ENCODE measurements at places on chromosomes 1 and 21.

DNA sequence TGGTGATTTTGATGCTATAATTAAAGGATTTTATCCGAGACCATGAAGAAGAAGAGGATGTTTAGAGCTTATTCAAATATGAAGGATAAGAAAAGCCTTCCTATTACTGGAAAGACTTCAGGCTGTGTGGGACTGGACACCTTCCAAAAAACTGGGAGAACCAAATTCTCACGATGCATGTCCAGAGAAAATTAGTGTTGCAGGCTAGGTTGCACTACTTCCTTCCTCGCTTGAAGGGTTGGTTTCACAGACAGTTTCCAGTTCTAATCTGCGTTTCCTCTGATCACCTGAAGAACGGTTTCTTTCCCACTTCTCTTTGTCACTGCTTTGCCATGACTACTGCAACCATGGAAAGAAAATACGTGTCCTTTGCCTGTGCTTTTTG lies 2.0 kb downstream of the MTARC2 start:
- peak; percentile 44 for DNase-seq

- DNase-seq, result no peak
These were observed 120.7 kb downstream of the SEC16B start for GRCh38 chr1:177849130-177849529.

DNA sequence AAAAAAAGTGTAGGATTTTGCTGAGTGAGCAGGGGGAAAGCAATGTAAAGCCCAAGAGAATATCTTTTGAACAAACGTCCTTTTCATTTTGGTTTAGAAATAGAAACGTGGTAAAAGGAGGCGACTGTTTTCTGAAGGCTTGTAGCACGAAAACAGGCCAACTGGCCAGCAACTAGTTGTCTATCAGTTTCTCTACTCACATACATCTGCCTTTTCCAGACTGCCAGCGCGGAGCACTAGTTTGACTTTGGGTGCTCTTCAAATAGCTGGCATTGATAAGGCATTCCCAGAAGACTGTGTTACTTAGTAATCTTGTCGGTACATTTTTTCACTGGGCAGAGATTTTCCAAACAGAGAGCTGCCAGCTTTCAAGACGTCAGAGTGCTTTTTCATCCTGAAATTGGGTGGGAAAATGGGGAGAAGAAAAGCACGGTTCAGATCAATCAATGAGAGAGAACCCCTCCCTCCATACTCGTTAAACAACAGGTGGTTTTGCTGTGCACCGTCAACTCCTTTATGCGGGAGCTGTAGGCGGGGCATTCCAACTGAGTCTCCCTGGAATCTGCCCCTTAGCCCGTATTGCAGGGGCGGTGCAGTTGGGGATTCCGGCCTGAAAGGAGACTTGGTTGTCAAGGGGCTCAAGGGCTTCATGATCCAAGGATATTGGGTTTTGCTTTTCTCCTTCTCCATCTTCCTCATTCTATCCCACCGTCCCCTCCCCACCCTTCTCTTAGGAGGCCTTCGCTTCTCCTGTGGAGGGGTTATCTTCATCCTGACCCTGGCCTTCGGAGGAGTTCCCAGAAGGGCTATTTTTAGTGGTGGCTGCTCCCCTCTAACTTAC lies 884 bp upstream of the LRRC8C start:
- DNase-seq, result no peak

DNA sequence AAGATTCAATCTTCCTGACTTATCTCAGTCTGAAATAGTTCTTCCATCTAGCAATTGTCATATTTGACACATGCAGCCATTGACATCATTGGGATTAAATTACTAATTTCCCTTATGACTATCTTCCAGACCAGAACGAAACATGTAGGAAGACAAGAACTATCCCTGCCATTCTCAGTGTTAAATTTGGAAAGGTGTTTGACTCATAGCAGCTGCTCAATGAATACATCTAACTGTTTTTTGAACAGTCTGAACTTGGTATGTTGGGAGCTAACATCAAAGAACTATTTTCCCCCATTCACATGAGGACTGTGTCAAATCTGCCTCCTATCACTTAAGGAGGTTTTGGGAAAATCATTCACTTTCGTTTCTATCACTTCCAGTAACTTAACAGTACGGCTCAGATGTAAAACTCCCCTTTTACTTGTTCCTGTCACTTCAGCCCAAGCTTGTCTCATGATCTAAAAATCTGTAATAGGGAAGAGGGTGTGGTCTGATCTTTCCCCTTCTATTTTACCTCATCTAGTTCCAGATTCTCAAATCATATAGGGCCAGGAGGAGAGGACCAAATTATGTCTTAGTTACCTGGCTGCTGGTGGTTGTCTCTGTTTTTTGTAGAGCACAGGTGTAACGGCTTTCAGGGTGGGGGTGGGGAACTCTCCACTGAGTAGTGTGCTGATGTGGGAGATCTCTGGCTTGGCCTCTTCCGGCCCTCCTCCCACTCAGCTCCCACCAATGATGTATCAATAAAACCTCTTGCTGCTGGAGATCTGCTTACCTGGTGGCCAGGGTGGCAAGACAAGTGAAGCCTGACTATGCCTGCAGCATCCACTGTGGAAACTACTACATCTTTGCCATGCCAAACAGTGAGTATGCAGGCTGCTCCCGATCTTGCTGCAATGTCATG lies 26.2 kb upstream of the SLAMF1 start:
- no peak for DNase-seq

DNA sequence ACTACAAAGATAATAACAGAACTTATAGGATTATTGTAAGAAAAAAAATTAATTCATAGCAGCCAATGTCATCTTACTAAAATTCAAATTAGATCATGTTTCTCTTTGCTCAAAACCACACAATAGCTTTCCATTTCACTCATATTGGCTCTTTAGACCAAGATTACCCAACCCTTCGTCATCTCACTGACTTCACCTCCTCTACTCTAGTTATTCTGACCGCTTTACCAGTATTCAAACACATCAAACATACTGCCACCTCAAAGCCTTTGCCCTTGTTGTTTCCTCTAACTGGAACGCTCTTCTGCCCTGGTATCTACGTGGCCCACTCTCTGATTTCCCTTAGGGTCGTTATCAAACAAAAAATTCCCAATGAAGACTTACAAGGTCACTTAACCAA lies 1.7 kb downstream of the ANGPTL3 start:
- DNase-seq, result no peak

DNA sequence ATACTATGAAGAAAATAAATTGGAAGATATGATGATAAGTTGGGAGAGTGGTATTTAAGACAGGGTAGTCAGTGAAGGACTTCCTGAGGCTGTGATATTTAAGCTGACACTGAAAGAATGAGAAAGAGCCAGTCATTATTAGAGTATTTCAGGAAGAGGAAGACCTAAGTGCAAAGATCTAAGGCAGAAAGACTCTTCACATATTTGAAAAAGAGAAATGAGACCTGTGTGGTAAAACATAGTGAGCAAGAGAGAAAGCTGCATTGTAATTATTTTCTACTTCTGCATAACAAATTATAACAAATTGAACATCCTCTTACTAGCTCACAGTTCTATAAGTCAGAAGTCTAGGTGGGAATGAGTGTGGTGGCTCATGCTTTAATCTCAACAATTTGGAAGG lies 34.6 kb upstream of the DOCK7 start:
- no peak for DNase-seq

- no peak for DNase-seq
These were observed 134.2 kb downstream of the GDAP2 start for GRCh38 chr1:117795190-117795589.

DNA sequence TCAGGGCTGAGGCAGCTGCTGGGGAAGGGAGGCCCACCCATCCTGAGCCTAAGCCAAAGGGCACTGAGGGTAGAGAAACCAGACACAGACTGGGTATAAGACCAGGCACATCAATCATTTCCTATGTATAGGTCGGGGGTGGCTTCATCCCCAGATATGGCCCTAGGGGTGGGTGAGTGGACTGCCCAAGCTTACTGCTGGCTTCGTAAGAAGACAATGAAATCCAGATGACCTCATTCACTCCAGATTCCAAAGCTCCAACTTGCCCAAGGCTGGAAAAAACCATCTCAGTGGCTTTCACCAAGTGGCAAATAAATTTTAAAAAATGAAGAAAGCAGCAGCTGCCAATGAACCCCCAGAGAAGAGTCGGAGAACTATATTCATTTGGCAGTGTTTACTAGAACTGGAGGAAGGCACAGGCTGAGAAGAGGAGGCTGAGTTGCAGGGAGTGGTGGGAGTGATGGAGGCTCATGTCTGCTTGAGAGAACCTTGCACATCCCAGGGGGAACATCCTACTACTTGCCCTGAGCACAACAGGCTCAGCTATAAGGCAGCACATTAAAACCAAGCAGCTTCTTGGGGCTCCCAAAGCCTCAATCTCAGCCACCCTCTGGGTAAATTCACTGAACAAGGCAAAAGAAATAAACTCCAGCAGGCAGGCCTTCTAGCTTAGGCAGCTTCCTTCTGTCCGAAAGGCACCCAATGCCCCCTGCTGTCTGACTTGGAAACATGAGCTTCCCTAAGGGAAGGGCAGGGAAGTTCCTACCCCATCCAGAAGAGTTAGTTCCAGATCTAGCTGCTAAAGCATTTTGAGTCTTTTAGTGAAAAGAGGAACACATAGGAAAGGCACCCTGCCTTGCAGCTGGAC lies 14.1 kb downstream of the PEA15 start:
- no peak for DNase-seq

DNA sequence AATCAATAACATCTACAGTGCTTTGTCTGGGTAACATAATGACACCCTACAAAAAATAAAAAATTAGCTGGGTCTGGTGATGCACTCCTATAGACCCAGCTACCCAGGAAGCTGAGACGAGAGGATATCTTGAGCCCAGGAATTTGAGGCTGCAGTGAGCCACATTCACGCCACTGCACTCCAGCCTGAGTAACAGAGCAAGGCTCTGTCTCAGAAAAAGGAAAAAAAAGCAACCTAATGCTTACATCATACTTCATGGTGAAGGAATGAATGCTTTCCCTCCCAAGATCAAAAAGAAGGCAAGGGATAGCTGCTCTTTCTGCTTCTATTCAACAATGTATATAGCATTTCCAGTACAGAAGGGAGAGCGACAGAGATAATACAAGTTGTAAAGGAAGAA lies 24.2 kb upstream of the CTTNBP2NL start:
- DNase-seq, result no peak

DNA sequence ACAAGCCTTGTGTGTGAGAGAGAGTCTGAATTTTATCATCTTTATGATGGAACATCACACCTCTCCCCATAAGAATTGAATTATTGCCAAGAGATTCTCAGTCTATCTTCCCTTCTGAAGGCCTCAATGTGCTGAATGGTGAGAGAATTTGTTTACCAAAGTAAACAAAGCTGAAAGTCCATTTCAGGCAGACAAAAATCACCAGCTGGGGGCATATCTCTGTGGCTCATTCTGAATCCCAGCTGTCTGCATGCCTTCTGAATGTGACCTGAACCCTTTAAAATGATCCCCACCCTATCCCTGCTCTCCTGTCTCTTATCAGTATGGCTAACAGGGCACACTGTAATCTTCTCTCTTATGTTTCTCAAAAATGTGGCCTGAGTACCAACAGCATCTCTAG lies 99.1 kb upstream of the CAMK1G start:
- DNase-seq, result no peak

DNA sequence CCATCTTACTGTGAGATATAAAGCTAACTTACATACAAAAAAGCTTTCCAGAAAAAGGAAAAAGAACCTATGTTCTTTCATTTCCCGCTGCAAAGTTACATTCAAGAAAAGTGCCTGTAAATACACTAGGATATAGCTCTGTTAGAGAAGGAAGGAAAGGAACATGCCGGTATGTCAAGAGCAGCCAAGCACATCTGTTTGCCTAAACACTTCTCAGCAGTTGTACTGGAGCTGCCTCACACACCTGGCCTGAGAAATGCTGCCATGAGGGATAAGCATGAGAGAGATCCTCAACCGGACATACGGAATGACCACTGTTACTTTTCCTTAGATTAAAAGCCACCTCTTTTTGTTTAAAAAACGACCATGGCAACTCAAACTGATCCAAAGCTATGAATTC lies 189.7 kb downstream of the RERE start:
- no peak for DNase-seq

GRCh38 chr1:47812904-47813514 lies 184.2 kb downstream of the TRABD2B start:
- DNase-seq, result no peak

- peak; percentile 65 for DNase-seq
These were observed 39.9 kb downstream of the AKNAD1 start for GRCh38 chr1:108817016-108817415.

DNA sequence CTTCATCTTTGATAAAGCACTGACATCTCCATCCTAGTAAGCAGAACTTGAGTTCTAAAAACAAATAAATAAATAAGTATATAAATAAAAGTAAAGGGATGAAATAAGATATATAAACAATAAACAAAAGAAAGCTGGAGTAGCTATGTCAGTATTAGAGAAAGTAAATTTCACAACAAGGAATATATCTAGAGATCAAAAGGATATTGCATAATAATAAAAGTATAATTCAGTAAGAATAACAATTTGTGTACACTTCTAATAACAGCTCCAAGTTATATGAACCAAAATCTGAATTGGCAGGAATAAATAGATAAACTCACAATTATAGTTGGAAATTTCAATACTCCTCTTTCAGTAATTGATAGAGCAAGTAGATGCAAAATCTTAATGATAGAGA lies 9.8 kb upstream of the CENPF start:
- DNase-seq, result no peak

- DNase-seq, result no peak
These were observed 49.8 kb downstream of the SLC16A1 start for GRCh38 chr1:112906150-112906698.

- no peak for DNase-seq
These were observed 40.1 kb downstream of the PRPF38A start for GRCh38 chr1:52444463-52444862.

- DNase-seq, result no peak
These were observed 53.3 kb upstream of the EPS8L3 start for GRCh38 chr1:109816975-109817535.

GRCh38 chr1:194698908-194699318 lies 1512.5 kb upstream of the B3GALT2 start:
- DNase-seq, result no peak
